Frontal cortex (tissue), 4 donors: ENCODE measurements at places on chromosomes 5 and 9. TPM values are rescaled to one million over a fixed set of nuclear protein-coding genes. Genes with fewer than 3 reads are reported as not detected.

DNA sequence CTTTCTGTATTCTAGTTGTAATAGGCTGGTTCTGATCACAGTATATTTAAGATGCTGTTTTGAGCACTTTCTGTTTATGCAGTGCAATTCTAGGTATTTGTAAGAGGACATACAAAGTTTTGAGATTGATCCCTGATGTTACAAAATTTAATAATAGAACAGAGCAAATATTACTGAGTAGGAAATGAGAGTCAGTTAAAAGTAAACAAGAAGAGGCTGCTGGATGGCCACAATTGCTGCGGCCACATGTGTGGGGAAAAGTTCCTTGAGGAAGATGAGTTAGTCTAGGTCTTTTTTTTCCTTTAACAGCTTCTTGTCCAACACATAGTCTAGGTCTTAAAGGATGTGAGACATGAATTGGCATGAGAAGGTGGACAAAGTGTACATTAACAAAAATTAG lies 11.3 kb downstream of the EHMT1 start:
- DNase-seq, result no peak

GRCh38 chr5:148682058-148683026 lies 28.0 kb upstream of the HTR4 start:
- no peak for DNase-seq

DNA sequence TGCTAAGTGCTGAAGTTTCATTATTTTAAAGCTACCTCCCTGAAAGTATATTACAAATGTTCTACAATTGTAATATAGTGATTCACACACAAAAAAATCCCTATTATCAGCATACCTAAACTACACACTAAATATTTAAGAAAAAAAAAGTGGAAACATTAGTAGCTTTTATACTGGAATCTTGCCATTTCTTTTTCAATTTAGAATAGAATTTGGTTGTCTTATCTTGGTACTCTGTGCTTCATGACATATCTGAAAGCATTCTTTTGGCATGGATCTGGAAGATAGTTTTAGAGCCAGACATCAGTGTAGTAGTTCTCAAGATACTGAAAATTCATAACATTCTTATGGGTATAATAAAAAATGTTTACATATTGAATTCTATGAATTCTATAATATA lies 35.0 kb downstream of the SLC1A3 start:
- no peak for DNase-seq

- no peak for DNase-seq
These were observed 197.6 kb downstream of the DRD1 start for GRCh38 chr5:175246242-175246888.

HRCT1 gene
- 0.82 TPM for total RNA-seq

DNA sequence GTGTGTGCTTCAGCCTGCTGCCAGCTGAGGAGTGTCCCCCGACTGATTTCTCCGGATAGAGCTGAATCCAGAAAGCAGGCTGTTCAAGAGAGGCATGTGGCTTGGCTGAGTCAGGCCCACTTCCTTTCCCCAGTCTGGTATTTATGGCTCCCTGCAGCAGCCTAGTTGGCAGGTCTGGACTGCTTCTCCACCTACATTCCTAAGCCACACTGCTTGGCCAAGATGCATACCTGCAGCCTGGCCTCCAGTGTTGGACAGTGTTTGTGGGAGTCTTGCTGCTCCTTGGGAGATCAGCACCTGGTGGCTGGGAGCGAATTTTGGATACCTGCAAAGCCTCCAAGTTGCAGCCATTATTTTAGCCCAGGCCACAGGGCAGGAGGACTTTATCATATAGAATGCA lies 670.8 kb downstream of the ACTL7B start:
- no peak for DNase-seq

- DNase-seq, result no peak
These were observed 8.3 kb downstream of the ADRB2 start for GRCh38 chr5:148834689-148835088.

DNA sequence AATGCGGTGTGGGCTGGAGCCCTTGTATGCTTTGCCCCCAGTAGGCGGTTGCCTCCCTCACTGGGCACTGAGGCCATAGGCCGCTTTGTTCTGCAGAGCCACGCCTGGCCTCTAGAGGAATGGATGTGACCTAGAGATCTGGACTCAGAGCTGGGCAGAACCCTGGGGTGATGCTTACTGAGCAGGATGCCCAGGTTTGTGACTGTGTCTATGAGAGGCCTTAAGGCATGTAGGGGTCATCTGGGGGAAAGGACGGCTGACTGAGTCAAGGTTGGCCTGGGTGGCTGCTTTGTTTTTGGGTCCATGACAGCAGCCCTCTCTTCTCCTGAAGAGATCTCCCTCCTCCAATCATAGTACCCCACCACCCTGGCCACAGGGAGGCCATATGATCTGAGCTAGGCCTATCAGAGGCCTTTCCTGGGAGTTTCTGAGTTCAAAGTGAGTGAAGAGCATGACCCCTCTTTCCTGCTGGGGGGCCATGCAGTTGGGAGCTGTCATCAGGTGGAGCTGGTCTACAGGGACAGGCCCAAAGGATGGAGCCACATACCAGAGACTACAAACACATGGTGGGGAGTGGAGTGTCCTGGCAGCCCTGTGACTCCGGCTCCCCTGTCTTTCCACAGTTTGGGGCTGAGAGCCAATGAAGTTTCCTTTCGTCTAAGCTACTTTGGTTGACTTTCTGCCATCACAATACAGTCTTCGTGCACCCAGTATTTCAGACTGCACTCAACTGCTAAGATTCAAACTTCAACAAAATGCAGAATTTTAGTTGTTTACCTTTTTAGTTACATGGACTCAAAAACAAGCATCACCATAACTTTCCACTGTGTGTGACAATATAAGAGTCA lies 165.4 kb downstream of the AUH start:
- no peak for DNase-seq
